Activated naive CD8-positive, alpha-beta T cell treated with anti-CD3 and anti-CD28 coated beads for 36 hours (primary cell): ENCODE measurements at places on chromosomes 2 and 18. TPM values are rescaled to one million over a fixed set of nuclear protein-coding genes. Genes with fewer than 3 reads are reported as not detected.
A peak's percentile ranks its signal among the peaks of the same experiment; 100 is the strongest.

DNA sequence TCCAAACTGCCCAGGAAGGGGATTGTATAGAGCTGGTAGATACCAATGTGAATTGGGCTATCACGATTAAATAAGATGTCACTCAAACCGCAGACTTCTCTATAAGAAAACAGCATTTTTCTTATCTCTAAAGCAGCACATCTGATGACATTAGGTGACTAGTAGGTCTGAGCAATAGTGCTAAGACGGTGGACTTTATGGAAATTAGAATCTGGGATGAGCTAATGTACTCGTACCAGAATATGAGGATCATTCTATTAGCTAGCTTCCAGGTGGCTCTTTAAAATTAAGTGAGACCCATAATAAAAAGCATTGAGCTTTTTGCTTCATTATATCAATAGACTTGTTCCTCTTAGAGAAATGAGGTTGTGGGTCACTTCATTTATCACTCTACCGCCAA is 130.0 kb upstream of the MC4R start:
- no peak for DNase-seq

DNA sequence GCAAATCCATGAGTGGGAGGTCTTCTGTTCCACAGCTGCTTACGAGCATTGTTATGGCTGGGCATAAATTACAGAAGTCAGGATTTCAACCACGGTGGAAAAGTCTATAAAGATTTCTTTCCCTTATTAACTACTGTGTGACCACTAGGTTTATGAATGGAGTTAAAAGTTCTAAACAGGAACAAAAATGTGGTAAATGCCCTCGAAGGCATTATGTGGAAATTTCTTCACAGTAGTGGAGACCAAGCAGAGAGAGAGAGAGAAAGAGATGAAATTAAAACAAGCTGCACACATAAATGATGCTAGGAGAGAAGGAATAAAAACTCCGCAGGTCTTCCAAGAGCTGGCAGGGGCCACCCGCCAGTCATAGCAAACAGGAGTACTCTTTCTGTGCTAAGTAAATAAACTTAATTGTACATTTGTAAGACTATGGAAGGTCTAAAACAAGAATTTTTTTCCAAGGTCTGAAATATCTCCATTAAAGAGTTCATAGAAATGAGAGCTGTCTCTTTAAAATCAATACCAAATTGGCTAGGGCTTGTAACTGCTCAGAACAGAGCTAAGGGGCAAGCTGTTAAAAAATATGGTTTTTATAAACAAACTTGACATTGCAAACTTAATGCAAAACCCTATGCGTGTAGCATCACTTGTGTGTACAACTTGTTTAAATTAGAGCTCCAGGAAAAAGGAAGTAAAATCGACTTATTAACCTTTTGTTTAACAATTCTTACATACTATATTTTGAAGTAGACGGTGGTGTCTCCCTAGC is 438.2 kb downstream of the MEIS1 start:
- no peak for DNase-seq

DNA sequence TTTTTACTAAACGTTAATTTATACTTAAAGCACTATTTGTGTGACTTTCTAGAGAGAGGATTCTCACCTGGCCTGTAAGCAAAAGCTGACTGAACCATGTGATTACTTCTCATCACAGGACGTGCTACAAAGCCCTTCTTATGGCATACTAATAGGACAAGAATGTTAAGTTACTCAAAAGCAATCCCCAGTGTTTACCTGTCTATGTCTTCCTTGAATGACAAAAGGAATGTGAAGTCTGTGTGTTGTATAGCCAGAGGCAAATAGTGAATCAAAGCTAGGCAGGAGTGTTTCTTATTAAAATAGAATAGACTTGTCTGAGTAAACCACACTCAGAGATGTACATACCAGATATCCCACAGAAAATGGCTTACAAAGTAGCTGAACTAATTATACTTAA is 1465.5 kb downstream of the SUCLG1 start:
- DNase-seq = no peak

GRCh38 chr2:149132339-149132738 is 93.8 kb downstream of the LYPD6B start:
- DNase-seq = no peak

DNA sequence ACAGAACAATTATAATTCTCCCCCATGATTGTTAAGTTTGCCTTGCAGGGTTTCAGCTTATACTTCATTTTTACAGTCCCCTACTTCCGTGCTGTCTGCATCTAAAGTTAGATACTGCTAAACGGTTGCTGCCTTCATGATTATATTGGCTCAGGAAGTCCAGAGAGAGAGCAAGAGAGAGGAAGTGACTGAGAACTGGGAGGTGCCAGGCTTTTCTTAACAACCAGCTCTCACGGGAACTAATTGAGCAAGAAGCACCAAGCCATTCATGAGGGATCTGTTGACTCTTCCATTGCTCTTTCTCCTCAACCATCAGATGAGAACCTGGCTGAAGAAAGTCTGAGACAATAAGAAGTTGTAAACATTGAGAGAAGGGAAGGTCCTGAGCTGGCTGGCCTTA is 125.5 kb upstream of the SIX2 start:
- no peak for DNase-seq

DNA sequence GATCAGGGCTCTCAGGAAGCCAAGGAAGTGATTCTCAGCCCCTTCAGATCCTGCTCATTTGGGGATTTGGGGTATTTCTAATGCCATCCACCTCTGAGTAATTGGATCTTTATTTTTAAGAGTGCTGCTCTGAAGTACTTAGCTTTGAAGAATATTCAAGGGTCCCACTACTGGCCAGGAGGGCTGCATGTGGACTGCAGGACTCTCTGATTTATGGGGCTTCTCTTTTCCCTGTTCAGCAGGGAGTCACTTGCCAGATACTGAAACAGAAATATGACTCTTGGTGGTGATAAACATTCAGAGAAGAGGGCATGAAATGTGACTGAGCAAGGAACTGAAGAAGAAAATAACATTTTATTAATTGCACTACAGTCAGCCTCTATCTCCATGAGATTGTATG is 138.5 kb downstream of the MTX2 start:
- DNase-seq = no peak

DNA sequence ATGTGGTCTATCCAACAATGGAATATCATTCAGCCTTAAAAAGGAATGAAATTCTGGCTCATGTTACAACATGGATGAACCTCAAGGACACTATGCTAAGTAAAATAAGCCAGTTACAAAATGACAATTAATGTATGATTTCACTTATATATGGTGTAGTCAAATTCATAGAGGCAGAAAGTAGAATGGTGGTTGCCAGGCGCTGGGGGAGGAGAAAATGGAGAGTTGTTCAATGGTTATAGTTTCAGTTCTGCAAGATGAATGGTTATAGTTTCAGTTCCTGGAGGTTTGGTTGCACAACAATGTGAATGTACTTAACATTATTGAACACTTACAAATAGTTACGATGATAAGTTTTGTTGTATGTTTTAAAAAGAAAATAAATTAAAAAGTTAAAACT is 79.2 kb upstream of the IL1R2 start:
- DNase-seq = peak; percentile 13

DNA sequence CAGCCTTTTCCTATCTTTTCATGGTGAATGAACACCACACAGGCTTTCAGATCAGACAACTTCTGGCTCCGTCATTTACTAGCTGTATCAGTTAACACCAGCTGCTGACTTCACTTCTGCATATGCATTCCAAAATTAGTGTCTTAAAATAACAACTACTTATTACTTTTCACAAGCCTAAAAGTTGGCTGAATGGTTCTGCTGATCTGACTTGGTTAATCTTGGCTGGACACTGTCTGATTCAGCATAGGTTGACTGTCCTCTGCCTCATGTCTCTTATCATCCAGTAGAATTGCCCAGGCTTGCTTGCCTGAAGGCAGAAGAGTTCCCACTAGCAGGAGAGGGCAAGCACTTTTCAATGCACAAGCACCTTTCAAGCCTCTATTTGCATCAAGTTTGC is 72.7 kb downstream of the MARCHF4 start:
- DNase-seq = no peak

DNA sequence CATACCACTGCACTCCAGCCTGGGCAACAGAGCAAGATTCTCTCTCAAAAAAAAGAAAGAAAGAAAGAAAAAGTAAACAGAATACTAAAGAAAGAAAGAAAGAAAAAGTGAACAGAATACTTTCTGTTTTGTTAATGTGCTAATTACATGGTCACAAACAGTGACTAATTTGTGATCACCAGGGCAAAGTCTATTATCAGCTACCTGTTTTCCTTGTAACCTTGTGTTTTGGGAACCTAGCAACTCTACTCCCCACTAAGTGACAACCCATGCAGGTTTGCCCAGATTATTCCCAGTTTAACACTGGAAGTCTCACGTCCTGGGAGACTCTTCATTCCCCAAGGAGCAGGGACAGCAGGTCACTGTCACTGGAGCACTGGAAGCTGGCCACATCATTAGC is 16.7 kb upstream of the UGT1A9 start:
- DNase-seq = no peak

- DNase-seq = no peak
These were observed 41.3 kb upstream of the SNED1 start for GRCh38 chr2:240956935-240957655.

DNA sequence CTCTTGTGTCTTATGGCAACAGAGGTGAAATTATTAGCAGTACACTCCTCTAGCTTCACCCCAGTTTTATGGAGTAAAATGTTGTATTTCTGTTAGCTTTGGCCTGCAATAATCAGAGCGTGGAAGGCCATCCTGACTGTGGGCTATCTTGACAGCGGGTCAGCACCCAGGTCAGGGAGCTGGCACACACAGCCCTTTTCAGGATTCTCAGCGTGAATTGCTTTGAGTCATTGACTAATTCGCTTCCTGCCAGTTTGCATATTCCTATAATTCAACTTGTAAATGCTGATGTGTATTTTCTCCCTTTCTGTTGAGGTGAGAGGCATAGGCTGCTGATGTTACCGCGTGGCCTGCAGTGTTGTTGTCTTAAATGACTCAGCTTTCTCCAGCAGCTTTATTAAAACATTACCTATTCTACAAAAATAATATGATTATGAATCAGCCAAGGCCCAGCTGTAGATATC is 109.6 kb upstream of the EML6 start:
- no peak for DNase-seq

DNA sequence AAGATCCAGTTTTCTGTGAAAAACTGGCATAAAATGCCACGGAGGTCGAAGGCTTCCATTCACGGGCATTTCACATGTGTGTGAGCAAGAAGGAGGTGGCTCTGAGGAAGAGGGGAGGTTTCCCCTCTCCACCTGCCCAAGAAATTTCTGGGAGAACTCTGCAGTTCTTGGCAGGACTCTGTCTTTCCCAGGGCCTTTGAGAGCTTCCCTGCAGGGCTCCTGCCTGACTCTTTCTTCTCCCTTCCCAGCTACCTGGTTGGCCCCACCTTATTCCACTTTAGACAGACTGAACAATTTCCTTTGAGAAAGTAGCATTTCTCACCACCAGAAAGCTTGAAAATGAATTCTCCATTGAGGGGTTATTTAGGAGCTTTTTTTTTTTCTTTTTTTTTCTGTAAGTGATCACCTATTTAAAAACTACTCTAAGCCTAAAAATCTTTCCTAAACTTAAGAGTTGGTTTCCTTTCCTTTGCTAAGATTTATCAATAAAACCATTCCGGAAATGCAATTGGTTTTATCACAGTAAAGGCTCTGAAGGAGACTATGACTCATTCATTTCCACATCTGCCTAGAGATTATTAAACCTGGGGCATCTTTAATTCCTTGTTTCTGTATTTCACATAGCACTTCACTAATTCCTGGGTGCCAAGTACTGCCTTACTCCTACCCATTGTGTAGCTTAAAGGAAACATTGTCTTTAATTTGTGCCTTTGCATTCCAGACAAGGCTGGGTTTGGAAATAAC is 59.3 kb downstream of the UNC80 start:
- no peak for DNase-seq

DNA sequence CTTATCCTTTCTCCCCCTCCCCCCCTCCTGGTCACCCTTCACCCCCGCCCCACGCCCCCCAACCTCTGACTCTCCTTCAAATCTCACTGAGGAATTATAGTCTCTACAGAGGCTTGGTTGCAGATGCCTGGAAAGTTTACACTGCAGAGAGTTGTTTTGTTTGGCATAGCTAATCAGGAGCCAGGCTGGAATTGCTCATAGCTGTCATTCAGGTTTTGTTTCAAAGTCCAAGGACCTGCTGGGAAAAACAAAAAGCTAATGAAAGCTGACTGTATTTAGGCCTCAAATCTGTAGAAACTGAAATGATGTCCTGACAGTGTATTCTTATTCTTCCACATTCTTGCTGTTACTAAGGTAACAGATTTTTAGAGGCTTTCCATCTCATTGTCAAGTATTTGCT is 22.6 kb downstream of the GREB1L start:
- DNase-seq = no peak

DNA sequence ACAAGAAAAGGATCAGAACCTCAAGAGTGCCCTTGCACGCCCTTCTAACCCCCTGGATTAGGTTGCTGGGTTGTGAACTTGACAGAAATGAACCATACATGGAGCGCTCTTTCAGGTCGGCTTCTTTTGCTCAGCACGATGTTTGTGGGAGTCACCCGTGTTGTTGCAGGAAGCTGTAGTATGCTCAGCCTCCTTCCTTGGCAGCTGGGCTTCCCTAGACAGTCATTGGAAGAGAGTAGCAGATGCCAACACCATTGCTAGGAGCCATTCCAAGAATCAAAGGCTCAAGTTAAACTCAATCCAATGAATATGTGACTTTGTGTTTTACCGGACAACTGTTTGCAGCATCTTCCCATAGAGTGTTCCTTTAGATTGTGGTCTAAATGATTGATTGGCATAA is 47.0 kb downstream of the RAB12 start:
- no peak for DNase-seq

- DNase-seq = no peak
These were observed 1.7 kb downstream of the IL1RL1 start for GRCh38 chr2:102313025-102313424.

DNA sequence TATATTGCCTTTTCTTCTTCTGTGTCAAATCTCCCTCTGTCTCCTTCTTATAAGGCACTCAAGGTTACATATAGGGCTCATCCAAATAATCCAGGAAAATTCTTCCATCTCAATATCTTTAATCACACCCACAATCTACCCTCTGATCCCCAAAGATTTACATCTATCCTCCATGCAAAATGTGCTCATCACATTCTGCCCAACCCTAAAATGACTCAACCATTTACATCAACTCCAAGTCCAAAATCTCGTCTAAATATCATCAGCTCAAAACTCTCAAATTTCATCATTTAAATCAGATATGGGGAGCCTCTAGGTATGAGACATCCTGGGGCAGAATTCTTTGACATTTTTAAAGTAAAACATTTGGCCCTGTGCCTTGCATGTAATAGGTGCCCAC is 1349.8 kb downstream of the SUCLG1 start:
- no peak for DNase-seq

DNA sequence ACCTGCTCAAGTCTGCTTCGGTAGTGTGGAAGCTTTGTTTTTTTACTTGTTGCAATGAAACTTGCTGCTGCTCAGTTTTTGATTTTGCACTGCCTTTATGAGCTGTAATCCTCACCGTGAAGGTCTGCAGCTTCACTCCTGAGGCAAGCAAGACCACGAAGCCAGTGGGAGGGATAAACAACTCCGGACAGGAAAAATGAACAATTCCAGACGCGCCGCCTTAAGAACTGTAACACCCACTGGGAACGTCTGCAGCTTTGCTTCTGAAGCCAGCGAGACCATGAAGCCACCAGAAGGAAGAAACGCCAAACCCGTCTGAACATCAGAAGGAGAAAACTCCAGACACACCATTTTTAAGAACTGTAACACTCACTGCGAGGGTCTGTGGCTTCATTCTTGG is 245.7 kb upstream of the REG3G start:
- DNase-seq = no peak

Gene REG3A
- total RNA-seq = not detected

Gene SERPINB7
- not detected for total RNA-seq

Gene PRSS56
- total RNA-seq = not detected

Gene DNAH6
- total RNA-seq = 0.21 TPM

Gene VSNL1
- total RNA-seq = not detected

Gene LAPTM4A
- 20.5 TPM for total RNA-seq

Gene PAX8
- total RNA-seq = 2.3 TPM

Gene GALNT3
- 1.9 TPM for total RNA-seq

Gene PLCD4
- not detected for total RNA-seq
